Stimulated activated CD4-positive, alpha-beta T cell treated with anti-CD3 and anti-CD28 coated beads, Interleukin-1b, Interleukin-23, amount 100 ng/mL, for 1 hour (primary cell): ENCODE measurements at places on chromosomes 4 and X.

DNA sequence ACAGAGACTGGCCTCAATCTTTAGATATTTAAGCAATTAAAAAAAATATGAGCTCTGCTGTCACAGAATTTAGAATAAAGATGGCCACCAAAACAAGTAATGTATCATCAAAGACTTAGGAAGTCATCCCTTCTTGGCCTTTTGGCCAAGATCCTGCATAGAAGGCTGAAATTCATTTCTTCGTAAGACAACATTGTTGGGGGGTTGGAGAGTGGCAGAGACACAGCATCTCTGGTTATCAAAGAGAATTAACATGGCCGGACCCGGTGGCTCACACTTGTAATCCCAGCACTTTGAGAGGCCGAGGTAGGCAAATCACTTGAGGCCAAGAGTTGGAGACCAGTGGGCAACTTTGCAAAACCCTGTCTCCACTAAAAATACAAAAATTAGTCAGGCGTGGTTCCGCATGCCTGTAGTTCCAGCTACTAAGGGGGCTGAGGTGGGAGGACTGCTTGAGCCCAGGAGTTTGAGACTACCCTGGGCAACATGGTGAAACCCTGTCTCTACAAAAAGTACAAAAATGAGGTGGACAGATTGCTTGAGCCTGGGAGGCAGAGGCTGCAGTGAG is 4.0 kb downstream of the PPM1K start:
- no peak for DNase-seq

- no peak for DNase-seq
Observed at GRCh38 chrX:23628131-23628530, 39.2 kb upstream of the PRDX4 start.

GRCh38 chr4:24511371-24512063 is 72.8 kb downstream of the DHX15 start:
- no peak for DNase-seq

- no peak for DNase-seq
Observed at GRCh38 chr4:94957030-94957429, 199.3 kb downstream of the BMPR1B start.

DNA sequence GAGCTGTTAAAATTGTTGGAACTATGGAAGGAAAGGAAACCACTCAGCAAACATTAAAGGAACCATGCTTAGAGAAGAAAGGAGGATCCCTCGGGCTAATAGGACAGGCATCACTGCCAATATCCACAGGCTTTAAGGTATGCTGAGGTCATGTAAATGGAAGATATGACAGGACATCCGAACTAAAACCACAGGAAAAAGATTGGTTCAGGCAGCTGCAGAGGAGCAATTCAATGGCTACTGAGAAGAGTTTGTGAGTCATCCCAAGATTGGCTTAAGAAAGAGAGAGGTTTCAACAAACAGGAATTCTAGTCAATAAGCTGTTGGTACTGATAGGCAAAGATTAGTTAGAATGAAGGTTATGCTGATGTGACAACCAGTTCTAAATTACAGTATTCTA is 106.4 kb upstream of the FAM241A start:
- no peak for DNase-seq

- DNase-seq: no peak
Observed at GRCh38 chrX:14073071-14073470, 43.4 kb upstream of the GEMIN8 start.

GRCh38 chr4:108795733-108796132 is 32.9 kb upstream of the ETNPPL start:
- no peak for DNase-seq

GRCh38 chr4:88005076-88005475 is 2.4 kb upstream of the PKD2 start:
- DNase-seq: no peak

GRCh38 chrX:32778965-32779364 is 432.4 kb downstream of the DMD start:
- no peak for DNase-seq

GRCh38 chr4:61200187-61200915 is at the start of gene ADGRL3:
ADGRL3 (plus strand) TSS chr4:61200326.
- no peak for DNase-seq

DNA sequence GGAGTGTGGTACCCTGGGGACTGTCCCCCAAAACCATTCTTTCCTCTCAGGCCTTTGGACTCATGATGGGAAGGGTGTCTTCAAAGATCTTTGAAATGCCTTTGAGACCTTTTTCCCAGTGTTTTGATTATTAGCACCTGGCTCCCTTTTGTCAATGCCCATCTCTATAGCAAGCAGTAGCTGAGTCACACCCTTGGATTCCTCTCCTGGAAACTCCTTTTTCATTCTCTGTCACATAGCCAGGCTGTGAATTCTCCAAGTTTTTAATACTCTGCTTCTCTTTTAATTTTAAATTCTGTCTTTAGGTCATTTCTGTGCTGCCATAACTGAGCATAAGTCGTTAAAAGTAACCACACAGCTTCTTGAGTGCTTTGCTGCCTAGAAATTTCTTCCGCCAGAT is 29.7 kb downstream of the IL21 start:
- no peak for DNase-seq

- no peak for DNase-seq
Observed at GRCh38 chr4:90113881-90114457, 13.2 kb upstream of the CCSER1 start.

GRCh38 chr4:147629783-147630730 is 12.9 kb downstream of the TMEM184C start:
- DNase-seq: no peak

DNA sequence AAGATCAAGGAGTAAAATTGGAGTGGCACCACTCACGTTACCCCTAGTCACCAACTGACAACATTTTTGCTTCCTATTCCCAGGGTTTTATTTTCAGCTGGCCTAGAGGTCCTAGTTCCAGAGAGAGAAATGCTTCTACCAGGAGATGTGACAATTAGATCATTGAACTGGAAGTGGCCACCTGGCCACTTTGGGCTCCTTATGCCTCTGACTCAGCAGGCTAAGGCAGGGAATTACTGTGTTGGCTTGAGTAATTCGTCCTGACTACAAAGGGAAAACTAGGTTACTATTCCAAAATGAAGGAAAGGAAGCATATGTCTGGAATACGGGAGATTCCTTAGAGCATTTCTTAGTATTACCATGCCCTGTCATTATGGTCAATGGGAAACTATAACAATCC is 831.6 kb upstream of the NDST4 start:
- no peak for DNase-seq

GRCh38 chr4:25075129-25075528 is 44.4 kb upstream of the LGI2 start:
- no peak for DNase-seq

DNA sequence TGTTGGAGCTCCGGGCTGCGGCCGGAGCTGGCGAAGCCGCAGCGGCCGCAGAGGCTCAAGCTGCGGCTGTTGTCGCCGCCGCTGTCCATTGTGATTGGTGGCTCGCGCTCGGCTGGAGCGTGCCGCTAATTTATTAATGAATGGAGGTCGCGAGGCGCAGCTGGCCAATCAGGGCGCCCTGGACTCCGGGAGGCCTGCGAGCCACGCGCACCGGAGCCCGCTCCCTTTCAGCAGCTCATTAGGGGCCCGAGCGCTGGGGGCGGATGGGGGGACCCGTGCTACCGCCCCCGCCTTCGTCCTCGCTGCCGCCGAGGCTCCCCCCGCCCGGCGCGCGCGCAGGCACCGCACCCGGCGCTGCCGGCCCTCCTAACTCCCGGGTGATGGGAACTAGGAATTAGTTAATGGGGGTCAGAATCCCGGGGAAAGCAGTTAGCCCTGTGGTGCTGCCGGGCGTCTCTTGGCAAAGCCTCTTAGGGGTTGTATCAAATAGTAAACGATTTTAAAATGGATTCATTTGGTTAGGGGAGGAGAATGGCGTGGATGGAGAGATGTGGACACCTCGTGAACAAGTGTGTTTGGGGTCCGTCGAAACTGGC is 589 bp upstream of the NEUROG2 start:
- DNase-seq: no peak

- DNase-seq: no peak
Observed at GRCh38 chr4:6384541-6384940, 87.9 kb downstream of the PPP2R2C start.

DNA sequence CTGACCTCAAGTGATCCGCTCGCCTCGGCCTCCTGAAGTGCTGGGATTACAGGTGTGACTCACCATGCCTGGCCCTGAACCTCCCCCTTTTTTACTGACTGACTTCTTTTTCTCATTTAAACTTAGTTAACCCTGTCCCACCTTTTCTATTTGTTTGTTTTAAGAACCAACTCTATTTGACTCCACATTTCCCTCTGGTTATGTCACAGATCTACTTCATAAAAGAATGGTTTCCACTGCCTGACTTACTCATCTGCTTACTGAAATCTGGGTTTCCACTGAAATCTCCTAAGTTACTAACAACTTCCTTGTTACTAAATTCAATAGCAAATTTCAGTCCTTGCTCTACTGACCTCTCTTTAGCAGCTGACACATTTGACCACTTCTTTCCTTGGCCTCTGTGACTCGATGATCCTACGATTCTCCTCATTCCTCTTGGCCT is 28.0 kb upstream of the NSUN7 start:
- DNase-seq: no peak
